CMK (cell line): ENCODE measurements at places on chromosomes 2 and 18.

DNA sequence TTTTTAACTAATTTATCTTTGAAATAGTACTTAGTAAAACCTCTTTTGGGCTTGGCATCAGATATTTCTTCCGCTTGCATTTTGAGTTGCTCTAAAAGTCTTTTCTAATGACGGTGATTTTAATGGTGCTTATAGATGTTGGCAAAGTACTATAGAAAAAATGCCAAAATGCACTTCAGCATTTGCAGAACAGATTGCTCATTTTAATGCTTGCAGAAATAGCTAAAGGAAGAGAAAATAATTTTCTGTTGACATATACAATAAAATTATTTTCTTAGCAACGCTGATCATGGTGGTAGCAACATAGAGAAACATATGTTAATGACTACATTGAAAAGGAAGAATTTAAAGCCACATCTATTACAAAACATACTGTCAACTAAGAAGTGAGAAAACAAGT, 170.7 kb downstream of the STK39 start:
- DNase-seq, result no peak

- no peak for DNase-seq
These were observed 314.5 kb upstream of the CHAC2 start for GRCh38 chr2:53452957-53453748.

- no peak for DNase-seq
These were observed 440.1 kb downstream of the MTX2 start for GRCh38 chr2:176709149-176709951.

- no peak for DNase-seq
These were observed 29.4 kb downstream of the DPP4 start for GRCh38 chr2:162044586-162044985.

GRCh38 chr2:182259629-182260150, 167.1 kb downstream of the PDE1A start:
- DNase-seq, result no peak

DNA sequence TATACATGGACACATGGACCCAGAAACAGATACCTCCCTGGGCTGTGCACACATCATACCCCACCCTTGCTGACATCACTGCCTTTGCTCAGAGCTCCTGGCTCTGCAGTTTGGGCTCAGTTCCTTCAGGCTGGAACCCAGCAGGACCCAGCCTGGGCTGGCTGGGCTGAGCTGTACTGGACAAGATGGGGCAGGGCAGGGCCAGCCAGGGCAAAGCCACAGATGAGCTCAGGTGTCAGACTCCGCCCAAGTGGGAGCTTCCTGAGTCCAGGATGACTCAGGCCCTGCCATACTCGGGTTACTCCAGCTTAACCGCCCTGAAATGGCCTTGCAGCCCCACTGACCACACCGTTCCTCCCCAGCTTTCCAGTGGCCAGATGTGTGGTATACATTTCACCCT, 284.9 kb downstream of the OSR1 start:
- DNase-seq, result no peak

DNA sequence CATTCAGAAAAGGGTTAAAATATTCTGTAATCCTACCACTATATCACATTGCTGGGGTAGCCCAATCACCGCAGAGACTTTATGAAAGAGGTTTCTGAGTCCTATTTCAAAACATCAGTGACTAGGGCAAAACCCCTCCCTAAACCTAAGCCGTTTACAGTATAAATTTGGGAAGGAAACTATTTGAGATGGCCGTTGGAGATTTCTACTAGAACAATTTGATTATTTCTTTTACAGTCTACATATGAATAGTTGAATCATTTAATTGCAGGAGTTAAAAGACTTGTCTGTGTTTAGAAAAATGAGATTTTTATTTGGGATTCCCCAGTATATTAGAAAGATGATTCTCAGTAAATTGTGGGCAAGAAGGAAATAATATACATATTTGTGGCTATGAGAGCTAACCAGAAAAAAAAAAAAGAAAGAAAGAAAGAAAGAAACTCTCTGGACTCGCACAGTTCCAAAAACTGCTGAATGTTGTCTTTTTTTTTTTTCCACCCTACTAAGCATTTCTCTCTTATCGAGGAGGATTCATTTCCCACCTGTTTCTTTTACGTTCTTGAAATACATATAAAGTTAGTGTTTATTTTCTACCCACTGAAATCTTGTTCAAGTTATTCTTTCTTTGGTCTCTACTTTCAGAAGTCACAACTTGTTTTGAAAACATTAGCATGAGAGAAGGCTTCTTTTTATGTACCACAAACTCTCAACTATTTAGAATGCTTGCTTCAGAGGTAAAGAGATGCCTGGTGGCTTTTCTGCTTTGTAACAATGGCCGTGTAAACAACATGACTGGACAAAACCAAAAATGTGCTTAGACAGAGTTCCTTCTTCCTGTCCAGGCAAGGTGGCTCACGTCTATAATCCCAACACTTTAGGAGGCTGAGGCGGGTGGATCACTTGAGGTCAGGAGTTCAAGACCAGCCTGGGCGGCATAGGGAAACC, 65.9 kb downstream of the BCL2 start:
- DNase-seq, result no peak

- no peak for DNase-seq
These were observed 104.1 kb upstream of the ITGA6 start for GRCh38 chr2:172323256-172323655.
